ENCODE measurements at places on chromosomes 3 and 15. TPM values are rescaled to one million over a fixed set of nuclear protein-coding genes. Genes with fewer than 3 reads are reported as not detected.

DNA sequence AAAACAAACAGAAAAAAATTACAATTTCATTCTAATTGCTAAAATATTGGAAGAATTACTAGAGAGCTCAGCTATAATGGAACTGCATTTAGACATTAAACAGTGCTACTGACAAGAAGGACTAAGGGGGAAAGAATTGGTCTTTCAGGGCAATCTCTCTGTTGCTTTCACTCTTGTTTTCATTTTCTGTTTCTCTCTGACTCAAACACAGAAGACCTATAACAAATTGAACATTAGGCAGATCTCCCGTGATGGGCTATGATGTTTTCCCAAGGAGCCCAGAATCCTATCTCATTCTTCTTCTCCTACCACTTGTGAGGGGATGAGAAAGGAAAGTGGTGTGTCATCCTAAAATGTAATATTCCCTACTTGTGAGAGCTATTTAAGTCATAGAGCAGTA, 358.0 kb upstream of the TGFBR2 start:
- no peak for ATAC-seq

GRCh38 chr3:106056931-106057330, 188.1 kb upstream of the CBLB start:
- no peak for ATAC-seq

- ATAC-seq, result peak; percentile 89
Observed at GRCh38 chr15:33310481-33311311, at the start of gene RYR3. RYR3 (plus strand) TSS chr15:33310967; CDS start chr15:33311046, 79 bp downstream.

DNA sequence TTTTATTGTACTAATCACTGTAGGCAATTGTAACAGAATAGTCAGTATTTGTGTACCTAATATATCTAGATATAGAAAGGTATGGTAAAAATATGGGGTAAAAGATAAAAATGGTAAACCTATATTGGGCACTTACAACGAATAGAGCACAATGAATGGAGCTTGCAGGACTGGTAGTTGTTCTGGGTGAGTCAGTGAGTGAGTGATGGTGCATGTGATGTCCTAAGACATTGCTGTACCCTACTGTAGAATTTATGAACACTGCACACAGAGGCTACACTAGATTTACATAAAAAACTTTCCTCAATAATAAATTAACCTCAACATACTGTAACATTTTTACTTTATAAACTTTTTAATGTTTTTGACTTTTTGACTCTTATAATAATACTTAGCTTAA, 274.3 kb upstream of the PPP2R3A start:
- peak; percentile 30 for ATAC-seq

GRCh38 chr3:186663361-186664118, 2.3 kb upstream of the HRG start:
- ATAC-seq, result no peak

The IL17RD gene
- 17.3 TPM for total RNA-seq

The TTC23 gene
- total RNA-seq, result 16.1 TPM

The PIF1 gene
- total RNA-seq, result 10.4 TPM

The HTR3E gene
- total RNA-seq, result 0.13 TPM

Measured in motor neuron (in vitro differentiated cells).